ENCODE measurements at places on chromosomes 7 and 10.

DNA sequence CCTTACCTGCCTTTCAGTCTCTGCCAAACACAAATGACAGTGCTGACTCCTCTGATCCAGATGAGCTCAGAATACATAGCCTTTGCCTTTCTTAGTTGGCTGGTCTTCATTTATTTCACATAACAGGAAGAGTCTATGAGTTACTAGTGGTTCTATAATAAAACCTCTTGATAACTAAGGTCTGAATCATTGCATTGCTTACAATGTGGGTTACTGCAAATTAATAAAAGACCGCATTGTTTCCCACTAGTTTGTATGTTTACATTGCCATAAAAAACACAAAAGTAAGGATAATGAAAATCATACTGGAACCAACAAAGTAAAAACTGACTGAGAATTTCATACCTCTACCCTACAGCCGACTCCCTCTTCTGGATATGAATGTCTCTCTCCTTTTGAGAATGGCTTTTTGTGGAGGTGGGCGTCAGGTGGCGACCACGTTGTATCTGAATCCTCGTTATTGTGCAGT, 62.0 kb upstream of the AKR1E2 start:
- no peak for DNase-seq

DNA sequence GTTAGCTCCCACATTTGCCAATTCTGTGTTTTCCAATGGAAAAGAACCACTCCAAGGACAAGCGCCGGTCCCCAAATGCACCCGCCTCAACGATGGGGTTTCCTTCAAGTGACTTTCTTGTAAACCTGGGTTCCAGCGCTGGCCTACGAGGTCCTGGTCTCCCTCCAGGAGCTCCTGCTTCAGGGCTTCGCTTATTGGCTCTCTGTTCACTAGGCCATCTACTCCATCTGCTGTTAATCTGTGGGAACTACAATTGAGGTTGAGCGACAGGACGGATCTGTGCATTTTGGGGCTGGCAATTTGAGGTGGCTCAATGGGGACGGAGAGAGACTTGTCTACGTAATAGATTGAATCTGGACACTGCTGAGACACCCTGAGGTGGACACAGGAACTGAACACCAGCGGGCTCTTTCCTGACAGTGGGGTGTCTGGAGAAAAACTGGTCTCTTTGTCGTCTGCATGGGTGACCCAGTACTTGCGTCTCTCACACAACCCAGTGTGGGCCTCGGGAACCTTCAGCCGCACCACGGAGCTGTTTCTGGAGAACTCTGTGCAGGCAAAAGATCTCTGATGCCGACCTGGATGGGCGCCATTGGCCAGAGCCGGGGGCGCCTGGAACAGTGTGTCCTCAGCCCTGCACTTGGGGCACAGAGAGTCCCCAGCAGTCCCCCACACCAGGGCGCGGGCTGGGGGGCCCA, 115.9 kb upstream of the ADAM12 start:
- peak; percentile 6 for DNase-seq

- no peak for DNase-seq
Observed at GRCh38 chr10:125768219-125768855, 7.3 kb downstream of the MMP21 start.

DNA sequence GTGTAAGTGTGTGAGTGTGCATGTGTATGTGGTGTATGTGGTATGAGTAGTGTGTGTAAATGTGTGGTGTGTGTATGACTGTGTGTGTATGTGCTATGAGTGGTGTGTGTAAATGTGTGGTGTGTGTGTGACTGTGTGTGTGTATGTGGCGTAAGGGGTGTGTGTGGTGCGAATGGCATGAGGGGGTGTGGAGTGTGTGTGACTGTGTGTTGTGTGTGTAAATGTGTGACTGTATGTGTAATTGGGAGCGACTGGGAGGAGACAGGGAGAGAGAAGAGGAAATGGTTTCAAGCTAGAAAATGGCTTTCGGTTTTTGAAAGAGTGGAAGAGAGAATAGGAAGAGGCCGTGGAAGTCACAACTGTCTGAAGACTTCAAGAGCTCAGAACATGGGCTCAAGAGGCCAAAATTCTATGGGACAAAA, 23.6 kb upstream of the GATAD1 start:
- DNase-seq, result no peak

- no peak for DNase-seq
Observed at GRCh38 chr7:98869027-98869596, 702 bp downstream of the TMEM130 start.
